DMS153 (cell line): ENCODE measurements at places on chromosomes 12 and 14.

DNA sequence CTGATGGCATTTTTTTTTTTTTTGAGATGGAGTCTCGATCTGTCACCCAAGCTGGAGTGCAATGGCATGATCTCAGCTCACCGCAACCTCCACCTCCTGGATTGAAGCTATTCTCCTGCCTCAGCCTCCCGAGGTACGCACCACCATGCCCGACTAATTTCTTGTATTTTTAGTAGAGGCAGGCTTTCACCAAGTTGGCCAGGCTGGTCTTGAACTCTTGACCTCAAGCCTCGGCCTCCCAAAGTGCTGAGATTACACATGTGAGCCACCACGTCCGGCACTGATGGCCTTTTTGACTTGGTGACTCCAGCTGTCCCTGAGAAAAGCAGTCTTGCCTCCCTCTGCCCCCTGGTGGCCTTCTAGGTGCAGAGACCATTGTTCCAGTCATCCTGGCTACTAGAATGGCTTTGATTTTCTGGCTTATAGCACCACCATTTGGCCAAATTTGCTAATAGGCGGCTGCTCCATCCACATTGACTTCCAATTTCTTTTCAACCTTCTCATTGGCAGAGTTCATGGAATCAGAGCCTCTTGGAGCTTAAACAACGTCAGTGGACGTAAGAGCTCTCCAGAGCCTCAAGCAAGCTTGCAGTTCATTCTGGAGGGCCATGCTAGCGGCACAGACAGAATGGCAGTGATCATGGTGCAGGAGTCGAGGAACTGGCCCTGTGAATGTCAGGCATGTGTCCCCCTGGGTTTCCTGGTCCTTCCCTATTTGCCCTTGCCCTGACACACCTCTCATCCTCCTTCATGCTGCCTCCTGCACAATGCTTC lies 25.4 kb upstream of the EIF4B start:
- DNase-seq = peak; percentile 92

DNA sequence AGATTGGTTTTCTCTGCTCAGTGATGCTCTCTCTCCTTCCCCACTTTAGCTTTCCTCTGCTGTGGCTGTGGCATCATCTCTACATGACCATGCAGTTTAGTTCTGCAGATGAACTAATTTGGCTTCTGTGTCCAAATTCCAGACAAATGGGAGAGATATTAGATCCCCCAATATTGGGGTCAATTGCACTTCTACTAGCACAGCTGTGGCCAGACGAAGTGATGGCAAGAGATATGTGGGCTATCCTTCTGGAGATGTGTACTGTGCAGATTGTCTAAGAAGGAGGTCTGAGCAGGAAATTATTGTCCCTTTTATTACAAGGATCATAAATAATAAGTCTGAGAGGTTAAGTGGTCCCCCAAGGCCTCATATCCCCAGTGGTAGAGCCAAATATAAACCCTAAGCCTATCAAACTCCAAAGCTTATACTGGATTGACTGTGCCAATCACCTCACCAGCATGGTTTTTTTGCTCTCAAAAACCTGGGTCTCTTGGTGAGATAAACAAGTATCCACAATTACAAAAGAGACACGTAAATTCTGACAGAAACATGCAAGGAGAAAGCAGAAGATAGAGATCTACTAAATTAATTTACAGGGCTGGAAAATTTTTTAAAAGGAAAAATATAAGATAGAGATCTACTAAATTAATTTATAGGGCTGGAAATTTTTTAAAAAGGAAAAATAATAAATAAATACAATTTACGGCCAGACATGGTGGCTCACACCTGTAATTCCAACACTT lies 29.1 kb upstream of the GCH1 start:
- no peak for DNase-seq

GRCh38 chr14:24397639-24398292 lies 1.0 kb upstream of the NYNRIN start:
- no peak for DNase-seq

GRCh38 chr12:34395056-34396005 lies 373.0 kb downstream of the ALG10 start:
- DNase-seq = no peak

DNA sequence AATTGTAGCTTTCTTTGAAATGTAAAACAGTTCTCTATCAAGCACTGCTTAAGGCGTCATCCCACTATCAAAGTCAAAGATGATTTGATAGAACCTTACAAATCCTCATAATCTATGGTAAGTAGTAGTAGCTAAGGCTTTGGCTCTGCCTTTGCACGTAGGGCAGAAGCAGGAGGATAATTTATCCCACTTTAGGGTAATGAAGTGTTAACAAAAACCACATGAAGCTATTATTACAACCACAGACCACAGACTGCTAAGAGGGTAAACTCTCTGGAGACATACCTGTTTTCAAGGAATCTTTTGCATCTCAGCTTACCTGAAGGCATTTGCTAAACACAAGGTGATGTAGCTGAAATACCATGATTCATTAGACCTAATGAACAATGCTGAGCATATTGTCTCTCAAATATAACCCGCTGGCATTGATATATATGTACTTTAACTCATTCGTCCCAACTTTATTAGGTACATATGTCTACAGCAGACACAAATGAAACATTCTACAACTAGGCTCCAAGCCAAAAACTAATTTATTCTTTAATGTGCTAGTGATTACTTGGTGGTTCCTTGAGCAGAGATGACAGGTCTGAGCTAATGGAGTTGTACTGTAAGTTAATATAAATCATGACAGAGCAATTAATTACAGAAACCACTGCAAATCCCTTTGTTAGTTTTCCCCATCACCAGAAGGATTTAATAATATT lies 368.8 kb downstream of the ETNK1 start:
- no peak for DNase-seq

GRCh38 chr14:77082356-77082755 lies 15.7 kb upstream of the CIPC start:
- DNase-seq = no peak

- no peak for DNase-seq
Measured at GRCh38 chr12:34298176-34298970, 276.1 kb downstream of the ALG10 start.
